Non-pigmented ciliary epithelial cell (primary cell): ENCODE measurements at places on chromosomes 6 and 20.
A peak's percentile ranks its signal among the peaks of the same experiment; 100 is the strongest.

DNA sequence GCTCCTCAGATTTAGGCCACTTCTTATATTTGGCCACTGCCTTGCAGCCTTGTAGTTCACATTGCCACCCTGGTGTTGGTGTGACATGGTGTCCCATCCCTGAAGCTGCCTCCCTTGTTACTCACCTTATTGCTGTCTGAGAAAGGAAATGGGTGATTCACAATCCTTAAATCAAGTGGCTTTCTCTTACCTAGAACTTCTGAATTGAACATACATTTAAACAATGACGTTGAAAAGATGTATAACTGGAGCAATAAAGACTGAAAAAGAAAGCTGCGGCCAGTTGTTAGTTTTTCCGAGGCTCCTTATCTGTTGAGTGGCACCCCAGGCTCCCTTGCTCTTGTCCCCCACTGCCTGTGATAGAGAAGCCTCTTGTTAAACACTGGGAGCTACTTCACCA is 28.8 kb upstream of the GNRH2 start:
- no peak for DNase-seq

DNA sequence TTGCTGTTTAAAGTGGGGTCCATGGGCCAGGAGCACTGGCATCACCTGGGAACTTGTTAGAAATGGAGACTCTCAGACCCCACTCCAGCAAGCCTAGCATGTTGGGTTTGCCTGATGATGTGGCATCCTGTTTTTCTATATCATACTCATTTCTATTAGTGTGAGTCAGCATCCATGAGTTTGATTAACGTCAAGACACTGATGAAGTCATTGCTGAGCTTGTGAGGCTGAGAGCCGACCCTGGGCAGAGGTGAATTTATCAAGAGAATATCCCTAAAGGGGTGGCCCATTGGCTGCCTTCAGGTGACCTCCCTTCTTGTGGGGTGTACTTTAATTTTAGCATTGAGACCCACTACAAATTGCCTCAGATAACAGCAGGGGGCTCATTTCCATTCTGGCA is 43.4 kb upstream of the RNF144B start:
- peak; percentile 73 for DNase-seq

- DNase-seq: no peak
These were observed 35.3 kb upstream of the SCRT2 start for GRCh38 chr20:710780-711450.

DNA sequence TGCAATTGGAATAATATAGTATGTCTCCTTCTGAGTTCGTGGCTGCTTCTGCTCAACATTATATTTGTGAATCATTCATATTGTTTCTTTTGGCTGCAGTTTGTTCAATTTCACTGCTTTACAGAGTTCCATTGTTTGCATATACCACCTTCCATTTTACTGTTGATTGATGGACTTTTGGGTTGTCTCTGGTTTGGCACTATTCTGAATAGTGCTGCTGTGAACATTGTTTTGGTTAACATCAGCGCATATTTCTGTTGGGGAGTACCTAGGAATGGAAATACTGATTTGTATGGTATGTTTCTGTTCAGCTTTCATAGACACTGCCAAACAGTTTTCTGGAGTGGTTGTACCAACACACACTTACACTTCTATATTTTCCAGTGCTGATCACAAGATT is 46.9 kb downstream of the UST start:
- no peak for DNase-seq

GRCh38 chr6:139265512-139266190 is 26.1 kb downstream of the TXLNB start:
- no peak for DNase-seq
